ENCODE measurements at places on chromosomes 13 and 19.

GRCh38 chr19:9130965-9131364 lies 4.2 kb upstream of the OR7G3 start:
- no peak for DNase-seq

- no peak for DNase-seq
Measured at GRCh38 chr13:30429721-30430694, 7.7 kb downstream of the UBE2L5 start.

DNA sequence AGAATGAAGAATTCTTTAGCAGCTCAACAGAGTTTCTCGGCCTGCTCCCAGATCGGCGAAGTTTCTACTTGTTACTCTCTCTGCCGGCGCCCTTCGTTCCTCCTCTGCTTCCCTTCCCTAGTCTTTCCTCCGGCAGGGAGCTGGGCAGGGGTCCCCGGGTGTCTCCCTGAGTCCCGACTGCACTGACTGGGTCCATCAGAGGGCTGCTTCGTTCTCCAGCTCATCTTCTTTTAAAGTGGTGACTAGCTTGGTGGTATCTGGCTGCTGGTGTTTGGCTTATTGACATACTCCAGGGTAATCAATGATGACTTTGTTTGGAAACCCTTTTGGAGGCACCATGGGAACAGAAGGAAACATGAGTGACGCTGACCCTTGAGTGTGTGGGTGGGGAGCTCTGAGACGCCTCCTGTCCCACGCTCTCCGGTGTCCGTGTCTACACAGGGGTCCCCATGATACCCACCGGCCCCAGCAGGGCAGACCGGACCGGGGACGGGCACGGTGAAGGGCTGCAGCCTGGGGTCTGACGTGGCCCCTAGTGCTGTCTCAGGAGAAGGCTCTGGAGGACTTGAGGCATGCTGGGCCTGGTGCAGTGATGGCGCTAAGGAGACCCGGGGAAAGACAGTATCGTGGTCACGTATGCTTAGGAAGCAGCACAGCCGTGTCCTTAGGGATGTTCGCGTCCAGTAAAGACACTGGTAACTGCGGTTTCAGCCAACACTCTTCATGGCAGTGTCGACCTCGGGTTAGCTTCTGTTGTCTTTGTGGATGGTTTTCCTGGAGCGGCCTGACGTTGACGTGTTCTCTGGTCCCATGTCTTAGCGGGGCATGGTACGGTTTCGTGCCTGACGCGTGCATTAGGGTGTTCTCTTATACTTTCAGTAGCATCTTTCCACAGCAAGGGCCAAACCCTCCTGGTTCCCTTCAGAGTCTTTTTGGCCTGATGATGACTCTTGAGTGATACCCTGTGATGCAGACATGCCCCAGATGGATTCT lies 23.8 kb downstream of the NAXD start:
- DNase-seq: no peak

GRCh38 chr13:94063096-94063495 lies 416.4 kb downstream of the DCT start:
- no peak for DNase-seq

GRCh38 chr13:21698817-21699679 lies 28.2 kb downstream of the FGF9 start:
- no peak for DNase-seq

- DNase-seq: no peak
Measured at GRCh38 chr19:8566855-8567254, 10.4 kb downstream of the MYO1F start.

DNA sequence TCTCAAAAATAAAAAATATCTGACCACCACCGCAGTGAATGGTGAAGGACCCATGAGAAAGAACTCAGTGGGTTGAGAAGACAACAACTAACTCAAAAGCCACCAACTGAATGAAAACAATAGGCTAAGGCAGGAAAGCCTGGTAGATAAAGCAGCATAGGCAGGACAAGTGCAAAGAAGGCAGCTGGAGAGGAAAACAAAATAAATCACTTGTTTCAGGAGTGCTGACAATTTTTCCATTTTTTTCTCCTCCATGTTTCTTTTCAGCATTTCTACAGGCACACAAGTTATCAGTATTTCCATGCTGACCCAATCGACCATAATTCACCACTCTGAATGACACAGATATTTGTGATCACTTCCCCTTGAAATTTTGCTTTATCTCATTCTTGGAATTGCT lies 597.8 kb downstream of the LIG4 start:
- no peak for DNase-seq

- DNase-seq: no peak
Measured at GRCh38 chr13:41641429-41641828, 184.1 kb downstream of the RGCC start.

GRCh38 chr13:45300190-45300985 lies 40.6 kb downstream of the TPT1 start:
- DNase-seq: no peak

DNA sequence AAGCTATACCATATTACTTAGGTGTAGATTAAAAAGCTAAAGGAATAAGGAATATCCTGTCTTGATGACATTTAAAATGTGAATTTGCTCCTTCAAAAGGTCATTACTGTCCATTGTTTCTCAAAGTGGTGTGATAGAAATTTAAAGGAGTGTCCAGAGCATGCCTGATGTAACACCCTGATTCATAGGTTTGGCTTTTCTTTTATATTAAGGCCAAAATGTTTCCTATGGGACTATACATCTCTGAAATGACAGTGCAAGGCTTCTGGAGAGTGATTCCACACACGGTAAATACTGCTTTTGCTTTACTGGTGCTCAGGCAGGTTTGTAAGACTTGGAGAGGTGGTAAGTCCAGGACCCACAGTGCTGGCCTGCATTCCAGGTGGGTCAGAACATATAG lies 289.9 kb downstream of the RFC3 start:
- DNase-seq: no peak

GRCh38 chr19:56015756-56016155 lies 29.2 kb downstream of the NLRP5 start:
- no peak for DNase-seq

DNA sequence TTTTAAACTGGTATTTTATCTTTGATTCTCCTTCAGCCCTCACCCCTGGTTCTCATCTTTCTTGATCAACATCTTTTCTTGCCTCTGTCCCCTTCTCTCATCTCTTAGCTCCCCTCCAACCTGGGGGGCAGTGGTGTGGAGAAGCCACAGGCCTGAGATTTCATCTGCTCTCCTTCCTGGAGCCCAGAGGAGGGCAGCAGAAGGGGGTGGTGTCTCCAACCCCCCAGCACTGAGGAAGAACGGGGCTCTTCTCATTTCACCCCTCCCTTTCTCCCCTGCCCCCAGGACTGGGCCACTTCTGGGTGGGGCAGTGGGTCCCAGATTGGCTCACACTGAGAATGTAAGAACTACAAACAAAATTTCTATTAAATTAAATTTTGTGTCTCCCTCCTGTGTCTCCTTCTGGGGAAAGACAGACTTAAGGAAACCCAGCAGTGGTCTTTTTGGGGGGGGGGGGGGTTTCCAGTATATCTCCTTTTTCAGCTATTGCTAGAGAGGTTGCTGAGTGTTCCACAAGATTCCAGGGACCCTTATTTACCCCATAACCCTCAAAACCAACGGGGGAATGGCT lies 1.5 kb upstream of the RAD23A start:
- no peak for DNase-seq

DNA sequence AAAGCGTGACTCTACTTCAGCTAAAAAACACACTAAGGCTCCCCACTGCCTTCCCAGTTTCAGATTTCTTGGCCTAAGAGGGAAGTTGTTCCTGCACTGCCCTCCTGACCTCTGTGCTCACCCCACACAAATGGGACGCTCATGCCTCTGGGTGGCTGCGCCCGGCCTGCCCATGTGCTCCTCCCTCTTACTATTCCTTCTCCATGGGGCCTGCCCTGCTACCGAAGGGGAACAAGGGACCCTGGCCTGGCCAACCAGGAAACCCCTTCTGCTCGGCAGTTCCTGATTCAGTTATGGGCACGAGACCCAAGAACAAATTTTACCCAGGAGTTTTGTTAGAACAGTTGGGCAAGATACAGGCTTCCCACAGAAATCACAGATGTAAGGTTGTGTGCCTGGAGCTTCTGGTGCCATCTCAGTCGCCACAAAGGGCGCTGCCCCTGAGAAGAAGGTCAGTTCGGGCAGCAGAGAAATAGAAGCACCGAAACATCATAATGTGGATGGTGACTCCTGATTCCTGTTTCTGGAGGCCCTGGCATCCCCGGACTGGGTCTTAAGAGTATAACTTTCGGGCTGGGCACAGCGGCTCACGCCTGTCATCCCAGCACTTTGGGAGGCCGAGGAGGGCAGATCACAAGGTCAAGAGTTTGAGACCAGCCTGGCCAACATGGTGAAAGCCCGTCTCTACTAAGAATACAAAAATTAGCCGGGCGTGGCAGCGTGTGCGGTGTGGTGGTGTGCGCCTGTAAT lies 5.4 kb upstream of the PLPP2 start:
- DNase-seq: no peak

DNA sequence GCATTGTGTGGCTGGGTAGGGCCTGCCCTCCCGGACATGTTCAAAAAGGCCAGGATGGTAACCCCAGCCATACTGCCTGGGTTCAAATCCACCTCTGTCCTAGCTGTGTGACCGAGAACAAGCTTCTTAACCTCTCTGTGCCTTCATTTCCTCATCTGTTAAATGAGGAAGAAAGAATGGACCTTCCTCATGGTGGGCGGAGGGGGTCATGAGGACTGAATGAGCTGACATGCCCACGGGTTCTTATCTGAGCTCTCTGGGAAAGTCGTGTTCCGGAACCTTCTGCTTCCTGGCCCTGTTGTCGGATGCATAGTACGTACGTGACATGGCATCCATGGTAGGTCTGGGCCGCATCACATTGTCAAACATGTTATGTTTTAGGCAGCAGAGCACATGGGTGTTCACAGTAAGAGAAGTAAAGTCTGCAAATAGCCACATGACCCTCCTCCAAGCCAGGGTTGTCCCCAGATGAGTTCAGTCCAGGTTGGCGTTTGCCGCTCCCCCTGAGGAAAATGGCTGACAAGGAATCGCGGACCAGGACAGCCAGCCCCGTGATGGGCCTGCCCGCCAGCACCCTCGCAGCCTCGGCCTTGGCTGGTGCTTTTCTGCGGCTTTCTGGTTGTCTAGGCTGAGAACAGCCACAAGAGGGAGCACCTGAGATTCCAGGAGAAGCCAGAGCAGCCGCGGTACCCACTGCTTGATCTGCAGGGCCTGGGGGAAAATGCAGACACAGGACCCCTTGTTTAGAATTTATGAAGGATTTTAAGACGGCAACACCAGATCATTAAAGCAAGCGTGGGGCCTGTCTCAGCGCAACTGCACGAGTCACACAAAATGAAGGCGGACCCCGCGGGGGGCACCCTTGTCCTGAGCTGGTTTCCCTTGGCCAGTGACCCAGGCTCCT lies 2.4 kb upstream of the NTN5 start:
- peak; percentile 93 for DNase-seq

GRCh38 chr19:11964496-11964857 lies 363 bp upstream of the ZNF763 start:
- no peak for DNase-seq

DNA sequence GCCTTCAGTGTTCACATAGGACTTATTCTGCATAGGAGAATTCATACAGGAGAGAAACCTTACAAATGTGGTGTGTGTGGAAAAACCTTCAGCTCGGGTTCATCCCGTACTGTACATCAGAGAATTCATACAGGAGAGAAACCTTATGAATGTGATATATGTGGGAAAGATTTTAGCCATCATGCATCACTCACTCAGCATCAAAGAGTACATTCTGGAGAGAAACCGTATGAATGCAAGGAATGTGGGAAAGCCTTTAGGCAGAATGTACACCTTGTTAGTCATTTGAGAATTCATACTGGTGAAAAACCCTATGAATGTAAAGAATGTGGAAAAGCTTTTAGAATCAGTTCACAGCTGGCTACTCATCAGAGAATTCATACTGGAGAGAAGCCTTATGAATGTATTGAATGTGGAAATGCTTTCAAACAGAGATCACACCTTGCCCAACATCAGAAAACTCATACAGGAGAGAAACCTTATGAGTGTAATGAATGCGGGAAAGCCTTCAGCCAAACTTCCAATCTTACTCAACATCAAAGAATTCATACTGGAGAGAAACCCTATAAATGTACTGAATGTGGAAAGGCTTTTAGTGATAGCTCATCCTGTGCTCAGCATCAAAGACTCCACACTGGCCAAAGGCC lies 13.4 kb upstream of the ZFP28 start:
- DNase-seq: no peak

DNA sequence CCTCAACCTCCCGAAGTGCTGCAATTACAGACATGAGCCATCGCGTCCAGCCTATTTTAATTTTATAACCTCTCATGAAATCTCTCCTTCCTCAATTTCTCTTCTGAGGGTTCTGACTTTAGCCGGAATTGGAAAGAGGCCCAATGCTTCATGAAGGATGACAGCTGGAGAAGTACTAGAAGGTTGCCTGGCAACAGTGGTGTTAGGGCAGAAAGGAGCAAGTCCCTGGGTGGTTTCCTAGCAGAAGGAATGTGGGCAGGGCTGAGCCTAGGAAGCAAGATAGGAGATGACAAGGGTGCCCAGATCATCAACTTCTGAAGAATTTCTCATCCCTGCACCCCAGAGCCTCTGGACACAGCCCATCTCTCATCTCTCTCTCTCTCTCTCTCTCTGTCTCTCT lies 25.8 kb downstream of the CACNG6 start:
- no peak for DNase-seq

DNA sequence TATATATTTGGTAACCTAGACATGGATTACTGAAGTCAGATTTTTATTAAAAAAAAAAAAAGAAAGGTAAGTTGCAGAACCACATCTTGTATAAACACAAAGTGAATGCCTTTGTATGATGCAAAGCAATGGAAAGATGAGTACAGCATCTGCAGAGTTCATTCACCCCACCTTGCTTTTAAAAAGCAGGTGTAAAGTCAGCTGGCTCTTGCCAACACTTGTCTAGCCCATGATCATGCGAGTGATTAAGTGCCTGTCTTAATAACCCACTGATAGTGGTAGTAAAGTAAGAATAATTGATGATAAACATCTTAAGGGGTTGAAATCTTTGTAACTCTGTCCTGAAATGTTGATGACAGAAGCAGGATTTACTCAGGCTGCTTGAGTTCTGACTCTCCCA lies 710.4 kb downstream of the EFNB2 start:
- no peak for DNase-seq

- DNase-seq: peak; percentile 9
Measured at GRCh38 chr19:19751846-19752245, 18.9 kb upstream of the ZNF14 start.

GRCh38 chr13:34044041-34044440 lies 226.1 kb downstream of the RFC3 start:
- DNase-seq: no peak

- DNase-seq: no peak
Measured at GRCh38 chr13:30696278-30697176, 38.8 kb upstream of the ALOX5AP start.
